Progenitor cell of endocrine pancreas (in vitro differentiated cells): ENCODE measurements at places on chromosomes 1 and 21. TPM values are rescaled to one million over a fixed set of nuclear protein-coding genes. Genes with fewer than 3 reads are reported as not detected.

DNA sequence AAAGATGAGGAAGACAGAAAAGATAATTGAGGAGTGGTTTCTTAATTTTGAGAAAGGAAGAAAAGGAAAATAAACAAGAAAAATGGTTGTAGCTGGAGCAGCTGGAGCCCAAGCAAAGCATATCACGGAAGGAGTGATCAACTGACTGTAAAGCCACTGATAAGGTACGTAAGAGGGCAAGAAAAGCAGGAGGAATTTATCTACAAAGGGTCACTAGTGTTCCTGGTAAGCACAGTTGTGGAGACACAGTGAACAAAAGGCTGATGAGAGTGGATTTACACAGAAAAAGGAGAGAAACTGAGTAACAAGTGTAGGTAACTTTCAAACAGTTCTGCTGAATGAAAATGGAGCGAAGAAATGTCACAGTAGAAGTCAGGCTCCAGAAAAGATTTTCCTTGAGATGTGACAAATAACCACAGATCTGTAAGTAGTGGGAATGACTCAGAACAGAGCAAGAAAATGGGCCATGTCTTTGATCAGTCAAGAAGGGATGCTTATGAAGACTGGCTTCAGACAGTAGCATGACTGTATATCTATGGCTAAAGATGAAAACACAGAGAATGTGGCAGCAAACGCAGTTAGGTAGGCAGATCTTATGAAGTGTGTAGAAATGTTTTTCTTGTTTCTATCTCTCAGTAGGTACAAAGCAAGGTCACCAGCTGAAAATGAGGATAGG is 45.6 kb upstream of the RBM34 start:
- peaks cover 25% of the 10 kb centered on the region for H3K36me3 ChIP-seq
- peaks cover 2% of the 10 kb centered on the region for H3K4me1 ChIP-seq
- H3K4me3 ChIP-seq = no peak overlapping the region
- no peaks in the 10 kb centered on the region for H3K27me3 ChIP-seq

DNA sequence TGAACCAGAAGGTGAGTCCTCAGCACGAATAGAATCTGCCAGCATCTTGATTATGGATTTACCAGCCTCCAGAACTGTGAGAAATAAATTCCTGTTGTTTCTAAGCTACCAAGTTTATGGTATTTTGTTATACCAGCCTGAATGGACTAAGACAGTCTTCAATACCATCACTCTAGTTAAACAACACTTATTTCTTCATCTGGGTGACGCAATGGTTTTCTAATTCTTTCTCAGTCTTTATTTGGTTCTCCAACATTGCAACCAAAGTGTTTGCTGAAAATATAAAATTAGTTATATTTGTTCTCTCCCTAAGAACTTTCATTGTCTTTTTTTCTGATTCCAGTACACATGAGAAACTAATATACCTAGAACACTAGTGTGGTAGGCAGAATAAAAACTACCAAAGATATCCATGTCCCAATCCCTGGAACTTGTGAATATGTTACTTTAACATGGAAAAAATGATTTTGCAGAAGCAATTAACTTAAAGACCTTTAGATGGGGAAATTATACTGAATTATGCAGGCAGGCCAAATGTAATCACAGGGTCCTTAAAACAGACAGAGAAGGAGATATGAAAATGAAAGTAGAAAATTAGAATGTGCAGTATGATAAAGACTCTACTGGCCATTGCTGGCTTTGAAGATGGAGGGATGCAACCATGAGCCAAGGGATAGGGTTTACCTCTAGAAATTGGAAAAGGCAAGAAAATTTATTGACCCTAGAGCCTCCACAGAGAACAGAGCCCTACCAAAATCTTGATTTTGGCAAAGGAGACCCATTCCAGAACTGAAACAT is 1115.1 kb downstream of the PLA2G4A start:
- H3K4me3 ChIP-seq = no peak overlapping the region
- H3K4me1 ChIP-seq = no peaks in the 10 kb centered on the region
- DNase-seq = no peak
- no peaks in the 10 kb centered on the region for H3K27me3 ChIP-seq
- peaks cover 2% of the 10 kb centered on the region for H3K36me3 ChIP-seq
- H3K27ac ChIP-seq = no peak overlapping the region

- H3K36me3 ChIP-seq = peaks cover 29% of the 10 kb centered on the region
- H3K4me3 ChIP-seq = no peak overlapping the region
- H3K27ac ChIP-seq = peak overlapping the region; percentile 30
- H3K27me3 ChIP-seq = no peaks in the 10 kb centered on the region
- no peak for DNase-seq
Observed at GRCh38 chr1:230661976-230662375, 19.7 kb downstream of the COG2 start.

- no peak overlapping the region for H3K4me3 ChIP-seq
- H3K36me3 ChIP-seq = no peaks in the 10 kb centered on the region
- H3K27ac ChIP-seq = no peak overlapping the region
- no peaks in the 10 kb centered on the region for H3K4me1 ChIP-seq
Observed at GRCh38 chr1:202974856-202975255, 7.8 kb upstream of the CYB5R1 start.

GRCh38 chr1:162905174-162906158 is 44.5 kb upstream of the CCDC190 start:
- H3K36me3 ChIP-seq = no peaks in the 10 kb centered on the region
- DNase-seq = no peak
- H3K4me3 ChIP-seq = no peak overlapping the region
- no peaks in the 10 kb centered on the region for H3K27me3 ChIP-seq
- H3K27ac ChIP-seq = peak overlapping the region; percentile 69

DNA sequence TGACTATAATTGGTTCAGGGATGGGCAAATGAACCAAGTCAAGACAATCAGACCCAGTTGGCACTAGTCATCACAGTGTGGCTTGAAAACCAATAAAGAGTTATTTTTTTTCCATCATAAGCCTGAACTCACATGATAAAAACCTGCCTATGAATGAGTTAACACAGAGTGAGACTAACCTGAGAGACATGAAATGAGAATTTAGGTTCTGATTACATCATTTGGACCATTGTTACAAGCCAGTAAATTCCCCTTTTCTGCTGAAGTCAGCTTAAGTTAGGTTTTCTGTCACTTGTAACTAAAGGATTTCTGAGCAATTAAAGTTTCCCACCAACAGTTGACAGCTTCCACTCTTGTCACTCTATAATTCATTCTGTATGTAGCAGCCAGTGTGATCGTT is 9.6 kb upstream of the RSBN1 start:
- no peak overlapping the region for H3K4me3 ChIP-seq
- H3K36me3 ChIP-seq = no peaks in the 10 kb centered on the region
- no peaks in the 10 kb centered on the region for H3K27me3 ChIP-seq
- no peak overlapping the region for H3K27ac ChIP-seq

GRCh38 chr1:247386217-247386616 is 29.8 kb upstream of the NLRP3 start:
- H3K36me3 ChIP-seq = no peaks in the 10 kb centered on the region
- no peaks in the 10 kb centered on the region for H3K4me1 ChIP-seq
- H3K4me3 ChIP-seq = no peak overlapping the region

- no peak overlapping the region for H3K27ac ChIP-seq
- H3K27me3 ChIP-seq = peaks cover 28% of the 10 kb centered on the region
- H3K4me3 ChIP-seq = no peak overlapping the region
- peaks cover 2% of the 10 kb centered on the region for H3K36me3 ChIP-seq
- peaks cover 19% of the 10 kb centered on the region for H3K4me1 ChIP-seq
Observed at GRCh38 chr1:58748666-58749065, 35.2 kb downstream of the JUN start.

GRCh38 chr1:167510244-167510643 is 8.1 kb downstream of the CD247 start:
- no peak overlapping the region for H3K27ac ChIP-seq
- no peak overlapping the region for H3K4me3 ChIP-seq
- no peaks in the 10 kb centered on the region for H3K36me3 ChIP-seq
- DNase-seq = no peak
- peaks cover 9% of the 10 kb centered on the region for H3K27me3 ChIP-seq

DNA sequence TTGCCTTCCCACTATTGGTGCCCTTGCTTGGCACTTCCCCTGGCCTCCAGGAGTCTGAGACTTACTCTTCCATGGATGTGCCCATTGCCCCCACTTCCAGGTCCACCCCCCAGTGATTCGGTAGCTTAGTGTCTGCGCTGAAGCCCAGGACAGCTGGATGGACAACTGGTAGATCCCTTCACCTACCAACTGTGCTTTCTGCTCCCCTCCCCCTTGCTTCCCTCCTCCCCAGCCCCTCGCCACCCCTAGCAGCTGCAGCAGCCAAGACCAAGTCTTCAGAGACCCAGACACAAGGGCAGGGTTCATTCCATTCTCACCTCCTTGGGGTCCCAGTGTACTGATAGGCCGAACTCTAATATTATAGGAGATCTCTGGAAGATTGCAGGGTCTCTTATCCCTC is 6.9 kb downstream of the LMNA start:
- DNase-seq = no peak
- peaks cover 9% of the 10 kb centered on the region for H3K36me3 ChIP-seq
- H3K4me3 ChIP-seq = no peak overlapping the region
- no peak overlapping the region for H3K27ac ChIP-seq
- H3K27me3 ChIP-seq = no peaks in the 10 kb centered on the region

GRCh38 chr1:30420519-30421050 is 302.8 kb downstream of the MATN1 start:
- no peak for DNase-seq
- H3K27me3 ChIP-seq = peaks cover 4% of the 10 kb centered on the region
- H3K4me1 ChIP-seq = no peaks in the 10 kb centered on the region
- H3K36me3 ChIP-seq = no peaks in the 10 kb centered on the region
- no peak overlapping the region for H3K27ac ChIP-seq

DNA sequence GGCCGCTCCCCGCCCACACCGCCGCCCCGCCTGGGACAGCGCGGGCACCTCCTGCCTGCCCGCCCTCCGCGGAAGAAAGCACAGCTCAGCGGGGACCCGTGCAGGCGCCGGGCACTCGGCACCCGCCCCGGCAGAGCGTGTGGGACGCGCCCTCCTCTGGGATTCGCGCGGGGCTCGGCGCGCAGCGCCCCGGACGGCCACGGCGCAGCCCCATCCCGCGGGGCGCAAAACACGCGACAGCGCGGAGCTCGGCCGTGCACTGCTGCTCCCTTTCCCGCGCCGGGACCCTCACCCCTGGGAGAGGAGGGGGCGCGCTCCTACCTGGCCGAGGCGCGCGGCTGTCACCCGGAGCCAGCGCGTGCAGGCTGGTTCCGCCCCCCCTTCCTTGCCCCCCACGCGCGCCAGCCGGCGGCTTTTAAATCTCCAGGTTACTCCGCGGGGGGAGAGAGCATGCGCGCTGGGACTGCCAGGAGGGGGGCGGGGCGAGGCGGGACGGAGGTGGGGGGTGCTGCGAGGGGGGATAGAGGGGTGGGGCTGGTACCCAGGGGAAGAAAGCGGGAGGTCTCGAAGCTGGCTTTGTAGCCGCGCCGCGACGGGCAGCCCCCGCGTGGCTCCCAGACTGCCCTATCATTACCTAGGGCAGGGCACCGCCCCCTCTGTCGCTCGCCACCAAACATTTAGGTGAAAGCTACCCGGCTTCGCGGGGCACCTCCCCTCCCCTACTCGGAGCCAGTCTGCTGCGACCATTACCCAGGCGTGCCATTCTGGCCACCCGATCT is at the start of gene SLC45A3:
Gene SLC45A3, minus strand, starts transcription at position 437 of the 779 bp plus-strand sequence. CDS start 15,853 bp downstream, outside the sequence.
- peaks cover 30% of the 10 kb centered on the region for H3K4me1 ChIP-seq
- peaks cover 12% of the 10 kb centered on the region for H3K27me3 ChIP-seq
- peak within 1 kb of the TSS; percentile 78 for H3K27ac ChIP-seq
- H3K4me3 ChIP-seq = peak within 1 kb of the TSS; percentile 79
- no peaks in the 10 kb centered on the region for H3K36me3 ChIP-seq

DNA sequence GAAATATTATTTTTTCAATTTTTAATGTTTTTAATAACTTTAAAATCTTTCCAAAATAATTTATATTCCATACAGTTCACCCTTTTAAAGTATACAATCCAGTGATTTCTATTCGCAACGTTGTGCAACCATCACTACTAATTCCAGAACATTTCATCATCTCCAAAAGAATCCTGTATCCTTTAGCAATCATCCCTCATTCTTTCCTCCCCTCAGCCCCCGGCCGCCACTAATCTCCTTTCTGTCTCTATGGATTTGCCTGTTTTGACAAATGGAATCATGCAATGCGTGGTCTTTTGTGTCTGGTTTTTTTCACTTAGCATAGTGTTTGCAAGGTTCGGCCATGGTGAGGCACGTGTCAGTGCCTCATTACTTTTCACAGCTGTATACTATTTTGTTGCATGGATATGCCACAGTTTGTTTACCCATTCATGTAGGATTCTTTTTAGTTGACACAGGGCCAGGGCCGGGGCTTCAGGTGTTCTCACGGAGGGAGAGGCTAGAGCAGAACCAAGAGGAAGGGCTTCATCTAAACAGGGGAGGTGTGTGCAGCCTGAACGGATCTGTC is 40.6 kb upstream of the ZBTB40 start:
- no peak for DNase-seq
- H3K27ac ChIP-seq = peak overlapping the region; percentile 1
- H3K4me3 ChIP-seq = no peak overlapping the region
- no peaks in the 10 kb centered on the region for H3K36me3 ChIP-seq
- peaks cover 19% of the 10 kb centered on the region for H3K27me3 ChIP-seq

DNA sequence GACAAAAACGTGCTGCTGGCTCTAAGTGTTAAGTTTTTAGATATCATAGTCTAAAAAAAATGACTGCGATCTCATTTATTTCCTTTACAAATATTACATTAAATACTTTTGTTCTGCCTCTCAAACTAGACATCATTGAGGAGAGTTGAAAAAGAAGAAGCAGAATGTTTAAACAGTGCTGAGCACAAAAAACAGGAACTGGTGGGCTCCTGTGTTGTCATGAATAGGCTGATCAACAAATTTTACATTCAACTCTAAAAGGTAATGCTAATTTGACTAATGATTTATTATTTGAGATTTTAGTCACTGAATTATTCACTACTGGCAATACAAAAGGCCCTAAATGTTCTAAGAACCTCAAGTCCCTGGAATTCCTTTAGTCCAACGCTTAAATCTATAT is 66.1 kb downstream of the GPATCH2 start:
- no peak overlapping the region for H3K27ac ChIP-seq
- H3K4me3 ChIP-seq = no peak overlapping the region
- no peaks in the 10 kb centered on the region for H3K27me3 ChIP-seq
- peaks cover 9% of the 10 kb centered on the region for H3K36me3 ChIP-seq
- H3K4me1 ChIP-seq = no peaks in the 10 kb centered on the region

The CELA2B gene
- total RNA-seq = not detected in 2 replicates

The PEAR1 gene
- total RNA-seq = 0.20 TPM in 1 of 2 replicates, not detected in the other

The GOLT1A gene
- total RNA-seq = 4.2 and 5.0 TPM in 2 replicates

The TDRD10 gene
- not detected in 2 replicates for total RNA-seq

The AZIN2 gene
- 4.8 and 5.2 TPM in 2 replicates for total RNA-seq

The TNN gene
- total RNA-seq = 0.48 and 0.51 TPM in 2 replicates

The RTCA gene
- 39.3 and 41.3 TPM in 2 replicates for total RNA-seq

The FCGR3B gene
- total RNA-seq = not detected in 2 replicates

The CNIH3 gene
- total RNA-seq = 3.2 and 3.7 TPM in 2 replicates

The NMNAT1 gene
- total RNA-seq = 10.1 and 11.0 TPM in 2 replicates

The HAO2 gene
- not detected in 2 replicates for total RNA-seq

The FOXD3 gene
- total RNA-seq = not detected in 2 replicates

The DHCR24 gene
- total RNA-seq = 217 and 229 TPM in 2 replicates

The NBPF6 gene
- total RNA-seq = not detected in 2 replicates
